ENCODE measurements at places on chromosomes 4 and X. TPM values are rescaled to one million over a fixed set of nuclear protein-coding genes. Genes with fewer than 3 reads are reported as not detected.

GTPBP6 gene
- 39.6 TPM for total RNA-seq

RXFP1 gene
- total RNA-seq = not detected

DNA sequence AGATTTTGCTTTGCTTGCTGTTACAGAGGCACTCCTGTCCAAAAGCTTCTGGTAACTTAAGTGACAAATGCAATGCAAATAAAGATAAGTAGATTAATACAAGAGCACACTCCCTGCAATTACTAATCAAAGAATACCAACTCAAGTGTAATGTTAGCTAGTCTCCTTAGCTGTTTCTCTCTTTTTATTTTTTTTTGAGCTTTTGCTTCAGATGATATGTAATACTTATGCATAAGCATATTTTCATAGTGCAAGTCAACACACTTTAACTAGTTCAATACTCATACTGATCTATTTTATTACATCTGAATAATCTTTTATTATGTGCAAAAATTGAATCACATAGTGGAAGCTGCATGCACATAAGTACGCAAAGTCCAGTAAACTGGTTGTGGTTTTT lies 2.7 kb downstream of the SLC7A11 start:
- H3K27me3 ChIP-seq = no peaks in the 10 kb centered on the region
- no peaks in the 10 kb centered on the region for H3K36me3 ChIP-seq
- no peak overlapping the region for H3K4me3 ChIP-seq
- peaks cover 9% of the 10 kb centered on the region for H3K4me1 ChIP-seq

DNA sequence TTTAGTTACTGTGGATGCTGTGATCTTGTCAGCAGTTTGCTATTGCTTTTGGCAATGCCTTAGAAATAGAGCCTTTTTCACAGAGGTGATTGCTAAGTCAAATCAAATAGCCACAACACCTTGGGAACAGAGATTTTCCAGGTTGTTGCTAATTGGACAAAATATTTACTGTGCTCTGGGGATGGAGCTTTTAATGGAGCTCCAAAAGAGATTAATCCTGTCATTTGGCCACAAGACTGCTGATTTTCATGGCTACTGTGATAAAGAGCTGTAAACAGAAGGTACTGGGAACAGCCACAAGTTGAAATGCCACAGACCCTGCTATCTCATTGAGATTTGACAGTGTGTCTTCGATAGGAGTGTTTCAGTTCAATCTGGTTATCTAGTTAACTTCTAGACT lies 1715.2 kb upstream of the ADGRL3 start:
- no peak overlapping the region for H3K27ac ChIP-seq
- no peaks in the 10 kb centered on the region for H3K27me3 ChIP-seq
- H3K36me3 ChIP-seq = no peaks in the 10 kb centered on the region
- no peaks in the 10 kb centered on the region for H3K4me1 ChIP-seq
- DNase-seq = no peak
- H3K4me3 ChIP-seq = no peak overlapping the region

ZXDB gene
- total RNA-seq = 14.3 TPM

MAGEB17 gene
- total RNA-seq = 0.20 TPM

All from hepatocyte (in vitro differentiated cells).